Ovary (tissue), 10 donors: ENCODE measurements at places on chromosomes 4 and X.

DNA sequence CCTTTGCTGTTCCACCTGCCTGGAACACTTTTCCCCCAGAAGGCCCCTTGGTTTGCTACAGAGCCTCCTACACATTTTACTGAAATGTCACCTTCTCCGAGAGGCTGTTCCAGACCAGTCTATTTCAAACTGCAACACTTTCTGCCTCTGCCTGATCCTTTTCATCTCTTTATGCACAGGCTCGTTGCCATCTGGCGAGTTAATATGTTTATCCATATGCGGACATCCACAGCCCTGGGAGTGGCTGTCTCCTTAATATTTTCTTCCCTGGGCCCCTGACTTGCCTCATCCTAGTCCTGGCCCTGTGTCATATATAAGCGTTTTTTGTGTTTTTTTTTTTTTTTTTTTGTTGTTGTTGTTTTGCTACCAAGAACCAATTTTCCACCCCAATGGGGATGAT lies 65.2 kb upstream of the PHKA2 start:
- no peak for DNase-seq

DNA sequence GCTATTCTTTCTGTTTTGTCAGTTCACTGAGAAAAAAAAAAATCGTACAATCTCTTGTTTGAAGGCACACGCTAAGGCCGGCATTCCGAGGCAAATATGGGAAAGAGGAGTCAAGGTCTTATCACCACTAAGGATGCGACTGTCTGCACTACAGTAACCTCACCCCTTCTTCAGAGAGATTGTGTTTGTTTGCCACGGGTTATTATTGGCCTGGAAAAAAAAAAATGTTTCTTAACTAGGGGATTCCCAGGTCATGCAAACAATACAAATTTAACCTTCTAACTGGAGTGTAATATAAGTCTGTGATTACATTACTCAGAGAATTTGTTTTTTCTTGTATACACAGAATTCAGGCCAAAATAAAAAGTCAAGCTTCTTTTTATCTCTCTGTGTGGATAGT lies 168.3 kb downstream of the TMA16 start:
- no peak for DNase-seq

GRCh38 chrX:16603822-16604221 lies 46.1 kb upstream of the S100G start:
- no peak for DNase-seq

- no peak for DNase-seq
These were observed 238.3 kb downstream of the KCNIP4 start for GRCh38 chr4:21710179-21710835.

- DNase-seq, result no peak
These were observed 623.5 kb upstream of the NR3C2 start for GRCh38 chr4:149065753-149066152.

- DNase-seq, result no peak
These were observed 40.3 kb downstream of the OSTC start for GRCh38 chr4:108690738-108691137.

DNA sequence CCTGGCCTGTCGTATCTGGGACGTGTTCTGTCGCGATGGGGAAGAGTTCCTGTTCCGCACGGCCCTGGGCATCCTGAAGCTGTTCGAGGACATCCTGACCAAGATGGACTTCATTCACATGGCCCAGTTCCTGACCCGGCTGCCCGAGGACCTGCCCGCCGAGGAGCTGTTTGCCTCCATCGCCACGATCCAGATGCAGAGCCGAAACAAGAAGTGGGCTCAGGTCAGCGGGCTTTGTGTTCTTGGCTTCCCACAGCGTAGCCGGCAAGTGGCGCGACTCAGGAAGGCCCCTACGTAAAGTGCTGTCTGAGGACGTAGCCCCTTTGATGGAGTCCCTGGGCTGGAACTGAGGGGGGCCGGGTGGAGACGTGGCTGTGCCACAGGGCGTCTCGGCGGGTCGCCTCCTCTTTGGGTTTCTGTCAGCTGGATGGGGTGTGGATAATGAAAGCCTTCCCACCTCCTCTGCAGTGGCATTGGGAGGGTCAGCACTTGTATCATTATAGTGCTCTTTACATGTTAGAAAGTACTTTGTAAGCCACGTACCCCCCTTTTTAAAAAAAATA lies 18.1 kb upstream of the TADA2B start:
- no peak for DNase-seq

GRCh38 chr4:153257991-153258390 lies 53.7 kb downstream of the TRIM2 start:
- no peak for DNase-seq

DNA sequence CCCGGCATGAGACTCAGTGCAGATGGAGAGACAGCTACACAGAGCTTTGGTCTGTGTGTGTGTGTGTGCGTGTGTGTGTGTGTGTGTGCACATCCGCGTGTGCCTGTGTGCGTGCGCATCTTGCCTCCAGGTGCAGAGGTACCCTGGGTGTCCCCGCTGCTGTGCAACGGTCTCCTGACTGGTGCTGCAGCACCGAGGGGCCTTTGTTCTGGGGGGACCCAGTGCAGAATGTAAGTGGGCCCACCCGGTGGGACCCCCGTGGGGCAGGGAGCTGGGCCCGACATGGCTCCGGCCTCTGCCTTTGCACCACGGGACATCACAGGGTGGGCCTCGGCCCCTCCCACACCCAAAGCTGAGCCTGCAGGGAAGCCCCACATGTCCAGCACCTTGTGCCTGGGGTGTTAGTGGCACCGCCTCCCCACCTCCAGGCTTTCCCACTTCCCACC lies 14.3 kb downstream of the FGFR3 start:
- no peak for DNase-seq

- DNase-seq, result no peak
These were observed 52.4 kb downstream of the SCFD2 start for GRCh38 chr4:53313510-53313909.

DNA sequence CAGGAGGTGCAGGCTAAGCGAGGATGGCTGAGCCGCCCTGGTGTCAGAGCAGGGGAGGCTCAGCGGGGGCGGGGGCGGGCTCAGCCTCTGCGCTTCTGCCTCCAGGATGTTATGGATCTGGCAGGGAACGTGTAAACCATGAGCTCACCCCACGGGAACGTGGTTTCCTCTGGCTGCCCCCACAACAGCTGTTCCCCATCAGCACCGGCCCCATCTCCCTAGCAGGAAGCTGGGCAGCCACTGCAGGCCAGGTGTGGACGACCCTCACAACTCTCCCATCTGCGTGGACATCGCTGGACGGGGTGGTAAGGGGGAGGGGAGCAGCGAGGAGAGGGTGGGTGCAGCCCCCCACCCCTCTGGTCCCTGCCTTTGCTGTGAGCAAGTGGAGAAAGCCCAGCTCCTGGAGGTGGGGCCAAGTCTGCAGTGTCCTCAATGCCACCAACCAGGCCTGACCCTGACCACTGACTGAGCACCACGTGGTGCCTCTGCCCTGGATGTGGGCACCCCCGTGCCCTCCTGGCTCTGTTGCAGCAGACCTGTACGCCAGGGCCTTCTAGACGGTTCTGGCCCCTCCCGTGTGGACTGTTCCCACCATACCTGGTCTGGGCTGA lies 28.1 kb upstream of the SPON2 start:
- peak; percentile 90 for DNase-seq

DNA sequence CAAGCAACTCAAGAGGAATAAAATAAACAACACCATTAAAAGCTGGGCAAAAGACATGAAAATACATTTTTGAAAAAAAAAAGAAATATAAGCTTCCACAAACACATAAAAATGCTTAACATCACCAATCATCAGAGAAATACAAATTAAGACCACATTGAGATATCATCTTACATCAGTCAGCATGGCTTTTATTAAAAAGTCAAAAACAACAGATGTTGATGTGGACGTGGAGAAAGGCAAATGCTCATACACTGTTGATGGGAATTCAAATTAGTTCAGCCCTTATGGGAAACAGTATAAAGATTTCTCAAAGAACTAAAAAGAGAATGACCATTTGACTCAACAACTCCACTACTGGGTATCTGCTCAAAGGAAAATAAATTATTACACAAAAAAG lies 59.6 kb downstream of the STK32B start:
- no peak for DNase-seq

GRCh38 chr4:38684271-38684670 lies 20.3 kb downstream of the KLF3 start:
- DNase-seq, result no peak

- no peak for DNase-seq
These were observed 376.9 kb upstream of the CTSO start for GRCh38 chr4:156330436-156331031.

GRCh38 chr4:147776716-147777115 lies 44.8 kb downstream of the ARHGAP10 start:
- no peak for DNase-seq

GRCh38 chr4:41043465-41043864 lies 170.9 kb downstream of the APBB2 start:
- DNase-seq, result no peak

- peak; percentile 86 for DNase-seq
These were observed 220.1 kb upstream of the STK26 start for GRCh38 chrX:131802836-131803626.

GRCh38 chrX:22060415-22061280 lies 28.5 kb downstream of the PHEX start:
- DNase-seq, result no peak

GRCh38 chrX:63526863-63527262 lies 175.7 kb upstream of the SPIN4 start:
- DNase-seq, result no peak

DNA sequence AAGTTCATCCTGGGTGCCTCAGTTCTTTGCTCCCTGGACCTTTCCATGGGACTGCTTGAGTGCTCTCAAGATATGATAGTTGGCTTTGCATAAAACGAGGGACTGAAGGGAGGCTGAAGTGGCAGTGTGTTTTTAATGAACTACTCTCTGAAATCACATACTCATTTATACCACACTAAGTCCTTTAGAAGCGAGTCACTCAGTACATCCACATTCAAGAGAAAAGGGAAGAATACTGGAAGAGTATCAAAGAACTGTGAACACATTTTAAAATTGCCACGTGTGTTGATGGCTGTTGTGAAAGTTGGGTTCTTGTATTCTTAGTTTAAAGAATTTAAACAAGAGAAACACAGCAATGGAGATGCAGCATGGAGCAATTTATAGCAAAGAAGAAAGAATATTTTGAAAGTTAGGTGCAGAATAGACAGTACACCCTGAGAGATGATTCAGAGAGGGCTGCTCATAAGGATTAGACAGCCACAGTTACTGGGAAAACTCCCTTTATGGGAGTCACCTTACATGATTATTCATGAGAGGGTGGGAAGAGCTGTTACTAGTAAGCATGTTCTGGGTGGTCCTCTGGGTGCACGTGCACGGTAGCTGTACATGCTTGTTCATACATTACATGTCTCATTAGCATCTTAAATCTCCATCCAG lies 380.7 kb downstream of the ADGRL3 start:
- no peak for DNase-seq

GRCh38 chr4:145954924-145955339 lies 16.3 kb upstream of the ZNF827 start:
- DNase-seq, result no peak

- DNase-seq, result no peak
These were observed 15.9 kb upstream of the TLR1 start for GRCh38 chr4:38820329-38821061.
